Stimulated activated CD4-positive, alpha-beta T cell treated with anti-CD3 and anti-CD28 coated beads, Interleukin-1b, Interleukin-23, amount 100 ng/mL, for 48 hours (primary cell): ENCODE measurements at places on chromosomes 7 and 10.

- no peak for DNase-seq
These were observed 68.8 kb downstream of the MALRD1 start for GRCh38 chr10:19117438-19117837.

DNA sequence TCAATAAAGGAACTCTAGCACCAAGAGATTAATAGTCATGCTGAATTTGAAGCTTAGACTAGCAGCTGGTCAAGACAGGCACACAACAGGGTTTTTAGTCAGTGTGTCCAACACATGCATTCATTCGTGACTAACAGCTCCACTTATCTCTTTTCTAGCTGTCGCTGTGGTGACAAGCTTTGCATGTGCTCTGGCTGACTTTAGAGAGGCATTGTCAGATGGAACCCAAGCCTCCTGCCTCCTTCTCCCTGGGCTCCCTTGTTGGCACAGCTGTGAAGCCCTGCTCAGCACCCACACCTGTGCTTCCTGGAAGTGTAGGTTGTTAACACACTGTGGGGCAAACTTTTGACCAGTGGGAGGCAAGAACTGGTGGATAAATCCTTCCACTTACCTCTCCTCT lies 9.8 kb upstream of the AGK start:
- no peak for DNase-seq

DNA sequence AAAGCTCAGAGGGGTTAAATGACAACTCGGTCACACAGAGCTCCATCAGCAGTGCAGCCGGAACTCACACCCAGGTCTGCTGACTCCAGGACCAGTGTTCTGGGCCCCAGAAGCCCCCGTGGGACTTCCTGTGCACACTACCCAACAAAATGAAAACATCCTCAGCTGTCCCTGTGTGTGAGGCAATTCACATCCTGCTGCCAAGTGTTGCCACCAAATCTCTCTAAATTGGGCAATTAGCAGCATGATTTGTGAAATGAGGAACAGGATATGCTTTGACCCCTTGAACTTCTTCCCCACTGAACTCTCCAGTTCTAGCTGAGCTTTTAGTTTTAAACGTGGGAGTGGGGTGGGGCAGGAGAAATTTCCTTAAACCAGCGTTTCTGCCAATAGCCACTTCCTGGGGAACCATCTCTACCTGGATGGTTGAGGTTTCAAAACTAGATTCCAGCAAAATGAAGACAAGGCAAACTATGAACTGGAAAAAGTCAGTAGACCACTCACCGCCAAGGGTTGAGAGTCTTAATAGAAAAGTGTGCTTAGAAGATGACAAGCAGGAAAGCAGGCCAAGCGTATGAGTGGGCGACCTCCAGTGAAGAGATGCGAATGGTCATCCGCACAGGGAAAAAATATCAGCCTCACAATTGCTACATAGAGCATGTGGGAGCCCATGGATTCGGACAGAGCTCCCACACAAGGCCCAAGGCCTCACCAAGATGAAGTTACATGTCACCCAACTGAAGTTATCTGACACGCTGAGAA lies 51.9 kb upstream of the CHST15 start:
- no peak for DNase-seq

DNA sequence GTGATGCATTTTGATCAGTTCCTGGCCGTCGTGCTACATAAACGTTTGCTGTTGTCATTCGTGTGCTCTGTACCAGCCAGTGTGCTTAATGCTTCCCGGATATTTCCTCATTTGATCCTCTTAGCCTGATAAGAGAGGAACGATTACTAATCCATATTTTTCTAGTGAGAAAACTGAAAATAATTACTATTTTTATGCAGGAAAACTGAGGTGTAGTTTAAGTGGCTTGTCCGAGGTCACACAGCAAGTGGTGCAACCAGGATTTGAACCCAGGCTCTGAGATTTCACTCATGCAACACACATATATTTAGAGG lies 650 bp upstream of the SORBS1 start:
- no peak for DNase-seq

DNA sequence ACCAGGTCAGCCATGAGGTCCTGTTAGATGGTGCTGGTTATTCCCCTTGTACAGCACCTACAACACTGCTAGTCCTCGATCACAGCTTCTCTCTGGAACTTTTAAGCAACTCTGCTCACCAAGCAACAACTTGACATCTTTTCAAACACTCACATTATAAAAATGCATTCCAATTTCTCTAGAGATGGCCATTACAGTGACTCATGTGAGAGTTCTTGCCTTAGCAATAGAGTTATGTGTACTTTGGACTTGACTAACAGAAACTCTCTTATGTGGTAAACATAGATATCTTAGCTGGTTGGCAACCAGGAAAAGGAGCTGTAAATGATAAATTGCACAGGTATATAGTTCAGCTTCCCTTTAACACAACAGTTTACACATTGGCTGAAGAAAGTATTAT lies 122.2 kb downstream of the PDE1C start:
- DNase-seq: no peak

DNA sequence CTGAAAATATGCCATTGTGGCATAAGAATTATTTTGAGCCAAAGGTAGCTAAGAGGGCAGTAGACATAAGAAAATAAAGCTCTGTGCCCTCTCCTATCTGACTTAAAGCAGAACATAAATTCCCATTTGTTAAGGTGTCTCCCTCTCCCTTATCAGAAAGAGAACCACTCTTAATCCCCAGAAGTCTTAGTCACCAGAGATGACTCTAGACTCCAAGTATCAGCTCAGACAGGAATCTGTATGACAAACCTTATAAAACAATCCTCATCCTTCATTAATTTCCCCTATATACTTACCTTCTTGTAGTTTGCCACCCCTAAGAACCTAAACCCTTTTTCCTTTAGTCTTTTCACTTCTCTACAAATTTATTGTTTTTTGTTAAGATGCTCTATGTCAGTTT lies 21.8 kb upstream of the PIP4K2A start:
- no peak for DNase-seq

DNA sequence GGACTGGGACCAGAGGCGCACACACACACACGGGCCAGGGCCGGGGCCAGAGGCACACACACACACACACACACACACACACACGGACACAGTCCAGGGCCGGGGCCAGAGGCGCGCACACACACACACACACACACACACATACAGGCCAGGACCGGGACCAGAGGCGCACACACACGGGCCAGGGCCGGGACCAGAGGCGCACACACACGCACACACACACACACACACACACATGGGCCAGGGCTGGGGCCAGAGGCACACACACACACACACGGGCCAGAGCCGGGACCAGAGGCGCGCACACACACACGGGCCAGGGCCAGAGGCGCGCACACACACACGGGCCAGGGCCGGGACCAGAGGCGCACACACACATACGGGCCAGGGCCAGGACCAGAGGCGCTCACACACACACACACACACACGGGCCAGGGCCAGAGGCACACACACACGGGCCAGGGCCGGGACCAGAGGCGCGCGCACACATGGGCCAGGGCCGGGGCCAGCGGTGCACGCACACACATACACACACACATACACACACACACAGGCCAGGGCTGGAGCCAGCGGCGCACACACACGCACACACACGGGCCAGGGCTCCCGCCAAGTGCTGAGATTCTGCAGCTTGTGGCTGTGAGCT lies 268.8 kb downstream of the ELFN1 start:
- no peak for DNase-seq

DNA sequence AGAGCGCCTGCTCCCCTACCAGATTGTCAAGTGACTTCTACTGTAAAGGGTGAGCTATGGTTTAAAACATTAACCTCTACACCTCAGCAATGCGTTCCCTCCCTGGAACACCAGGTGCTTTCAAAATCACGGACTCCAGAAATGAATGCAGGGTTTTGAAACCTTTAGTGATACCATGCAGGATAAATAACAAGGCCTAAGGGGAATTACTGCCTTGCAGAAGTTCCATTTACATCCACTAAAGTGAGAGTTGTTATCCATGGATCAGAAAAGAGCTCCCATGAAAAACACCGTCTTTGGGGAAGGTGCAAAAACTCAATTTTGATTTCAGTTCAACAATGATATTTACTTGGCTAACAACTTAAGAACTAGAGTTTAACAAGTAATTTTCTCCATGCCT lies 4.0 kb downstream of the FZD8 start:
- no peak for DNase-seq

DNA sequence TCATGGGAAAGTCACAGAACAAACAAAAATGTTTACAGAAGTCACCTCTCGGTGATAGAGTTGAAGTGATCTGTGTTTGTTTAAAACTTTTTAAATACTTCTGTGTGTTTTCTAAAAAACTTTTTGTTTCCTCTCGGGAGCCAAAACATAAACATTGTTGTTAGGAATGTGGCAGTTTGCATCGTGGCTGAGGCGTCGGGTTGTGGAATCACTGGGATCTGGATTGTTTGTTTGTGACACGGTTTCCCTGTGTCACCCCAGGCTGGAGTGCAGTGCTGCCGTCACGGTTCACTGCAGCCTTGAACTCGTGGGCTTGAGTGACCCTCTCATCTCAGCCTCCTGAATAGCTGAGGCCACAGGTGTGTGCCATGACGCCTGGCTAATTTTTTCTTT lies 29.0 kb upstream of the SUN1 start:
- no peak for DNase-seq
